Stimulated activated CD8-positive, alpha-beta memory T cell treated with anti-CD3 and anti-CD28 coated beads, Interleukin-4, amount 100 ng/mL, for 1 hour (primary cell): ENCODE measurements at places on chromosomes 7 and 10.

- no peak for DNase-seq
Observed at GRCh38 chr7:113267885-113268284, 149.5 kb upstream of the SMIM30 start.

GRCh38 chr10:44946205-44946604 is 13.4 kb upstream of the RASSF4 start:
- no peak for DNase-seq

DNA sequence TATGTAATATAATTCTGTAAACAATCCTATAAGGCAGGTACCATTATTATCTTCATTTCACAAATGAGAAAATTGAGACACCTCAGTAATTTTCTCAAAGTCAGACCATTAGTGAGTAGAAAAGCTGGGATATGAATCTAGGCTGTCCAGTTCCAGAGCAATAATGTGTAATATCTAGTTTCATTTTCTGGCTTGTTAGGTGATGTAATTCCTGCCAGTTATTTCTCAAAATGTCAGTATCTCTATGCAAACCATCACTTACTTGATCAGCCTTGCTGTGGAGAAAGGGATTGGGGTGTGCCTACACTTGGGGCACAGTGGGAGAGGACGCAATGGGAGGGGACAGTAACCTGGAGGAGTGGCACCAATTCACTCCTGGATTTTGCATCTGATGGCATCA is 157.5 kb downstream of the LYZL1 start:
- no peak for DNase-seq

DNA sequence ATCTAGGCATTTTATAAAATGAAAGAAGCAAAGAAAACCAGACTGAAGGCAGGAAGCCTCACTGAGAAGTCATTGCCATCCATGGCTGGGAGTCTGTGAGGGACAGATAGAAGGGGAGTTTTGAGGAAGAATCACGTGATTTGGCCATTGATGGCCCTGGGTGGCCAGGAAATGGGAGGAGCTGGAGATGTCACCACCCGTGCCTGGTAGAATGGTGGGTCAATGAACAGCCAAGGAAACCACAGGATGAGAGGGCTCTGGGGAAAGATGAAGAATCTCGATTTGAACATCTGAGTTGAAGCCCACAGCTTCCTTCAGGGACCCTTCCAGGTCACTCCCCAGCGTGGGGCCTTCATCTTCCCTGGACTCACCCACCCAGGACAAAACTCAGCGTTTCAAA is 103.3 kb upstream of the CHST15 start:
- DNase-seq: no peak

GRCh38 chr7:29434380-29434768 is 129.3 kb upstream of the PRR15 start:
- no peak for DNase-seq
